Endothelial cell of umbilical vein (primary cell): ENCODE measurements at places on chromosomes 3 and 15. TPM values are rescaled to one million over a fixed set of nuclear protein-coding genes. Genes with fewer than 3 reads are reported as not detected.

Gene TMEM87A
- 41.1 and 45.5 TPM in 2 replicates for total RNA-seq

Gene ARHGEF26
- total RNA-seq: 2.2 and 2.9 TPM in 2 replicates

Gene TF
- total RNA-seq: 0.21 and 0.69 TPM in 2 replicates

Gene LRRC31
- not detected in 2 replicates for total RNA-seq

Gene SLC15A2
- 0.11 and 0.60 TPM in 2 replicates for total RNA-seq
